Fibroblast of the aortic adventitia (primary cell): ENCODE measurements at places on chromosomes 11 and 22. TPM values are rescaled to one million over a fixed set of nuclear protein-coding genes. Genes with fewer than 3 reads are reported as not detected.

The GPR83 gene
- not detected in 2 replicates for total RNA-seq

DNA sequence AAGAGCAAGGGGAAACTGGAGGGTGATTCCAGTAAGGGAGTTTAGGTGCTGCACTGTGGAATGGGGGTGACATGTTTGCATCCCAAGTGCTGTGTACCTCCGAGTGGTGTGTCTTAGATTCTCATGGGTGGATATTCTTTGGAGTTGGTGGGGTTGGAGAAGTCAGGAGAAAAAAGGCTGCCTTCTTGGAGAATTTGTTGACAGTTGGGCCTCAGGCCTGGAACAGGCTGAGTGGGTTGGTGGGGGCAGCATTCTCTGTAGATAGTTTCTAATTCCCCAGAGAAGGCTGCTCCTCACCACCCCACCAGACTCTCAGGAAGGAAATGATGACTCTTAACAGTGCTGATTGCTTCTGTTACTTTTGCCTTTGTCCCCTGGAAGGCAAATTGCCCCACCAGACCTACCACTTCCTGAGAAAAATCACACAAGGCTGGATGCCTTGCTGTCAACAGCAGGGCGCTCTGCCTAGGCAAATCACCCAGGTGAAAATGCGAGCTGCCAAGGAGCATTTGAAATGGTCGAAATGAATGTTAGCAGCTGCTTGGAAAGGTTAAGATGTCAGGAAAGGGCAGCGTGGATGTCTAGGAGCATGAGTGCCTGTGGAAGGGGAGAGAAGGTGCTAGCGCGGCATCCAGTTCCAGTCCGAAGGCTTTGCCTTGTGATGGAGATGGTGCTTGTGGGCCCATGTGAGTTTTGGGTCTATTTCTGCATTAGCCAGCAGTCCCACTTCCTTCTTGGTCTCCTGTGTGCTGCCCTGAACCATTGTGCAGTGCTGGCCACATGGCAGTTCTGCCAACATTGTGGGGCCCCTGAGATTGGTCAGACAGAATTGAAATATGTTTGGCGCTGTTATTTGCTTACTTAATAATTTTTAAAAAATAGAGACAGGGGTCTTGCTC is 29.7 kb upstream of the SORL1-AS1 start:
- DNase-seq: no peak

DNA sequence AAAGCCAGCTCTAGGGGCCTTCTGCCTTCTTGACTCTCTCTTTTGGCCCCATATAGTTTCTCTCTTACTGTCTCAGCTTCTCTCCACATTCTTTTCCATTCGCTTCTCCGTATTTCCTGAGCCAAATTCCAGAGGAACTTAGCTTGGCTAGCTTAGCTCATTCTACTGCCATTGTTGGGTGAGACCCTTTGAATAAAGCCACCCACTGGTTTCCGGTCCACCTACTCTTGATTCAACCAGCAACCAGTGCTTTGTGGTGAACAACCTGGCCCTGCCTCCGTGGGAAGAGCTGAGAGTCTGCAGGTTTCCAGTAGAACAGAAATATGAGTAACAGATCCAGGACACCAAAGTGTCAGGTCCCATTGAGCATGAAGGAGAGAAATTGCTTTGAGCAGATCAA is 81.3 kb upstream of the ARHGAP20 start:
- no peak for DNase-seq

The RAB39A gene
- not detected in 2 replicates for total RNA-seq

GRCh38 chr22:21959274-21960074 is 6.8 kb upstream of the PPM1F start:
- DNase-seq: no peak

- DNase-seq: peak; percentile 82
Measured at GRCh38 chr22:21014202-21014725, 701 bp upstream of the P2RX6 start.

DNA sequence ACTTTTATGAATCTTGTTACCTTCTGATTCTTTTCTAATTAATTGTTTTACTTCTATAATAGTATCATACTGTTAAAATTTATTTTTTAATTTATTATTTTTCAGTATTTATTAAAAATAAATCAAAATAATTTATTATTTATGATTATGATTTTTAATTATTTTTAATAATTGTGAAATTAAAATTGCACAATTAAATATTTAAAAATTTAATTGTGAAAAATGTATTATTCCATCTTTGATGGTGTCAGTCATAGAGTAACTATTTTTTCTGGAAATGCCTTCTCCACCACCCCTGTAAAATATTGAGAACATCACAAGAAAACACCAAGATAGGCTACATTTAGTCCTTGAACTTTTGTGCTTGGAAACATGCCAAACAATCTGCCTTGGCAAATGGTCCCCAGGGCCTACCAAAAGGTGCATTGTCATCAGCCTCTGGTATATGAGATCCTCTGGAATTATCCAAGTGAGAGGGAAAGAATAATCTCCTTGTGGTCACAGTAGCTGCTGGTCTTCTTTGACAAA is at the start of gene OR8H2:
Gene OR8H2 (plus strand): TSS at position 478 of the 528 bp plus-strand sequence. CDS start 1,356 bp downstream, outside the sequence.
- no peak for DNase-seq

The PNPLA3 gene
- total RNA-seq: 2.9 and 4.5 TPM in 2 replicates

The KLHL35 gene
- 3.0 and 3.8 TPM in 2 replicates for total RNA-seq

The PAFAH1B2 gene
- total RNA-seq: 161 and 328 TPM in 2 replicates

- DNase-seq: no peak
Measured at GRCh38 chr11:5989203-5989602, 2.4 kb upstream of the OR52L1 start.

GRCh38 chr11:133072378-133072777 is 459.9 kb downstream of the OPCML start:
- DNase-seq: no peak

DNA sequence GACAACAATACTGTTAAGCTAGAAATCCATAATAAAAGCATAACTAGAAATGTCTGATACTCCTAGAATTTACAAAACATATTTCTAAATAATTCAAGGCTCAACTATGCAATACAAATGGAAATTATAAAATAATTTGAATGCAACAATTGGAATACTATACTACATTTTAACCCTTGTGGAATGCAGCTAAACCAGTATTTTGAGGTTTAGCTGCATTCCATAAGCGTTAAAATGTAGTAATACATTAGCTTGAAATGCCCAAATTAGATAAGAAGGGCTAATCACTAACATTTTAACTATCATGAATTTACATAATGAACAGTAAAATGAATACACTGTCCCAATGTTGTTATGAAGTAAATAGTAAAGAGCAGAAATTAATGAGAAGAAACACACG is 617.2 kb upstream of the CHORDC1 start:
- DNase-seq: no peak

GRCh38 chr11:31022080-31022479 is 347.5 kb downstream of the DCDC1 start:
- no peak for DNase-seq

- DNase-seq: peak; percentile 97
Measured at GRCh38 chr11:75347781-75348566, 3.5 kb downstream of the ARRB1 start.

The MRGPRE gene
- not detected in 2 replicates for total RNA-seq

GRCh38 chr11:57978686-57979531 is 44.8 kb upstream of the OR9Q1 start:
- DNase-seq: no peak

The FAT3 gene
- 1.7 and 2.2 TPM in 2 replicates for total RNA-seq

- no peak for DNase-seq
Measured at GRCh38 chr11:16278979-16279378, 77.4 kb downstream of the SOX6 start.

DNA sequence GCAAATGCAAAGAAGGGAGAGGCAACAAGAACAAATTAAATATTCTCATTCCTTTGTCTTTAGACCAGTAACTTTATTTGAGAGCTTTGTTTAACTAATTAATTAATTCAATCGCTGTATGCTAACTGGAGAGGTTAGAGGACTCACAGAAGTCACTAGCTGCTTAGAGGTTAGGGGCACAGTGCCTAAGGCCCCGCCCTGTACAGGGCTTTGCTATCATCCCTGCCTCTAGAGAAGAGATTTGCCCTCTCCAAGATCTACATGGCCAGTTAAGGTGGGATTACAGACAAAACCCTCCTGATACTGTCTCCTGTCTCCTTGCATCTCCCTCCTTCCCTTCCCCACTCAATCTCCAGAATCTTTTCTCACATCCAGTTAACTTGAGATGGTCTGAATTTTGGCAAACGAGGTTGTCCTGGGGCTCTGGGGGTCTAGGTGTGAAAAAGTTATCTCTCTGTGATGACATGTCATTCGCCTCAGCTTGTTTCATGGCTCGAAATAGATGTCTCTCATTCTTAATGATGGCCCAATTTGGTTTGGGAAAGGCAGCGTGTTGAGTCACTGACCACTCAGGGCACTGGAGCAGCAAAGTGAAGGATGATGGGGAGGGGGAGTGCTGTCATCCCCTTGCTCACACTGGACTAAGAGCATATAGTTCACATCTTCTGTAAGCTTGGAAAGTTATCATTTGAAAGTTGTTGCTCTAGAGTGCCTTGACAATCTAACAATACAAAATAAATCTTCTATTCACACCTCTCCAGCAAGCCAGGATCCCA is 190.9 kb downstream of the KIRREL3 start:
- no peak for DNase-seq

The ANO9 gene
- not detected in 2 replicates for total RNA-seq

DNA sequence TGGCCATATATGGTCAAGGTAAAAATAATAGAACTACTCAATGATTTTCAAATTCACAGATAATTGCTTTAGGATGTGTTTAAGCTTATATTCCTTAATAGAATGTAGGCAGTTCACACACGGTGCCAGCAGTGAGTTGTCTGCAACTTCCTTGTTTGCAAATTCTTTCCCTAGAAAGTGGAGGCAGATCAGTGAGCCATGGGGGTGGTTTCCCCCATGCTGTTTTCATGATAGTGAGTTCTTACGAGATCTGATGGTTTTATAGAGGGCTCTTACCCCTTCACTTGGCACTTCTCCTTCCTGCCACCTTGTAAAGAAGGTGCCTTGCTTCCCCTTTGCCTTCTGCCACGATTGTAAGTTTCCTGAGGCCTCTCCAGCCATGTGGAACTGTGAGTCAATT is 111.8 kb upstream of the LMO1 start:
- no peak for DNase-seq

- no peak for DNase-seq
Measured at GRCh38 chr11:94459576-94459975, 34.1 kb downstream of the MRE11 start.

DNA sequence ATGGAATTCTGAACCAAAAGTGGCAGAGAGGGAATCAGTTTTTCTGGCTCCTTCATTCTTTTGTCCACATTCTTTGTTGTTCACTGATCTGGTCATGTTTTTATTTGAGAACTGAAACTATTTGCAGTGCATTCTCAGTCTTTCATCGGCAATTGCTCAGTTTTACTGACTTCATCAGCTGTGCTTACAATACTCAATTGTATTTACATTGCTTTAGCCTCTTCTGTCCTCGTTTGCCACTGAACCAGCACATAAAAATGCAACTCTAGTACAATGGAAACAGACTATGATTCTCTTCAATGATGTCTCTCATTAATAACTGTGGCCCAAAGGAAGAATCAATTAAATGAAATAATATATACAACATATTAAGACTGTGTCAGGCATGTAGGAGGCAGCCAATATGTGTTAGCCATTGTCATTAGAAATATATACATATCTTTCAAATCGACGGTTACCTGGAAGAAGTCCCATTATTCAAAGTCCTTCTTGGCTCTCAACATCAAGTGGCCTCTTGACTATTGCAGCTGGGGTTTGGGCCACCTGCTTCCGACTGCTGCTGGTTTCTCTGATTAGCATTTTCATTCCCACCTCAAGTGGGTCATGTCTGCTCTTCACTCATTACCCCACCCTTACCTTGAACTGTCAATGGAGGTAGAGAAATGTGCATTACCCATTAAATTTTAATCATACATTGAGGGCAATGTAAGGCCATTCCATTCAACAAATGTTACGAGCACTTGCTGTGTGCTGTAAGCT is 600.1 kb downstream of the INSC start:
- no peak for DNase-seq

DNA sequence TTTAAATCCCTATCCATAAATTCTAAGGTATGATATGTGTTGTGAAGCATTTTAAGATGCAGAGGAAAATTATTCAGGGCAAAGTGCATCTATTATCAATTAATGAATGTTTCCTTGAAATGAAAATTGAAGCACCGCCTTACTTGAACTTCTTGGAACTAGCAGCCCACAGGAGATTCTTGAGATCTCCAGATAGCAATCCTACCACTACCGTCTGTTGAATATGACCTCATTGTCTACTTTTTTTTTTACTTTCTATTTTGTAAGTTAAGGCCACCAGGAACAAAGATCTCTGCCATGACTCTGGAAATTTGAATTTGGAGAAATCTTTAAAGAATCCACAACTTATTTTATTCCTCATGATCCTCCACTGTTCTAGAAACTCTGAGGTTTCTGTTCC is 808.7 kb downstream of the KCNA4 start:
- DNase-seq: peak; percentile 27

The INS gene
- total RNA-seq: not detected in 2 replicates

- DNase-seq: no peak
Measured at GRCh38 chr11:120168108-120168959, 30.4 kb upstream of the TRIM29 start.

- peak; percentile 22 for DNase-seq
Measured at GRCh38 chr11:127965939-127966668, 621.3 kb downstream of the ETS1 start.

DNA sequence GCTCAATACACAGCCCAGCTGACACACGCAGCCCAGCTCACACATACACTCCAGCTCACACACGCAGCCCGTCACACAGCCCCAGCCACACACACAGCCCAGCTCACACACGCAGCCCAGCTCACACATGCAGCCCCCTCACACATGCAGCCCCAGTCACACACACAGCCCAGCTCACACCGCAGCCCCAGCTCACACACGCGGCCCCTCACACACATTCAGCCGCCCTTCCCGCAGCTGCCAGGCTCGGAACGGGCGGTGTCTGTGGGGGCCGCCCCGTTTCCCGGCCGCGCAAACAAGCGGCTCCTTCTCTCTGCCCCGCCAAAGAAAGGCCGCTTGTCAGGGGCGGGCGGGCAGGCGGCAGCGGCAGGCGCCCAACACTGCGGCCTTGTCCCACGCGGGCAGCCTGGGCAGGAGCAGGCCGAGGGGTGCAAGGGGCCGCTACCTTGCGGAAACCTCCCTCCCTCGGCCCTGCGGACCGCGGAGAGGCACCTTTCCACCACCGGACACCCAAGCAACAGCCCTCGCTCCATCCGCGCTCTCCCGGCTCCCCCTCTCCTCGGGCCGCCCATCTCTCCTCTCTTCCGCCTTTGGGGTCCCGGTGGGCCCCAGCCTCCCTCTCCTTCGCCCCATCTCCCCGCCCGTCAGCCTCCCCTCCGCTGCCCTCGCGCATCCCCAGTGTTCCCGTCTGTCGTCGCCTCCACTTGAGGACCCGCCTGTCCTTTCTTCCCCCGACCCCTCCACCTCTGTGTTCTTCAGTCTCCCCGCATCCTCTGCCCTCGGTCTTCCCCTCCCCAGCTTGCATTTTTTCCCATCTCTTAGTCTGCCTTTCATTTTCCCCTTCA is 2.2 kb downstream of the PHLDB1 start:
- peak; percentile 41 for DNase-seq

- peak; percentile 38 for DNase-seq
Measured at GRCh38 chr11:85825616-85826015, 14.7 kb upstream of the SYTL2 start.

The TNNT3 gene
- 0.81 and 6.5 TPM in 2 replicates for total RNA-seq
